A172 (cell line): ENCODE measurements at places on chromosomes 6 and 20. TPM values are rescaled to one million over a fixed set of nuclear protein-coding genes. Genes with fewer than 3 reads are reported as not detected.
A peak's percentile ranks its signal among the peaks of the same experiment; 100 is the strongest.

CBLN4 gene
- not detected in 2 replicates for total RNA-seq

CFAP206 gene
- 0.43 and 0.71 TPM in 2 replicates for total RNA-seq

UQCC2 gene
- total RNA-seq, result 46.1 and 70.3 TPM in 2 replicates

RAB32 gene
- 138 and 189 TPM in 2 replicates for total RNA-seq

PACSIN1 gene
- 0.31 TPM in 1 of 2 replicates, not detected in the other for total RNA-seq

HSPA1L gene
- total RNA-seq, result 1.4 and 3.0 TPM in 2 replicates

ALDH5A1 gene
- 2.2 and 5.1 TPM in 2 replicates for total RNA-seq

SMIM28 gene
- total RNA-seq, result not detected in 2 replicates

COL9A3 gene
- 1.9 and 2.8 TPM in 2 replicates for total RNA-seq

EEF1A1 gene
- 8,683 and 8,714 TPM in 2 replicates for total RNA-seq

SPATA2 gene
- 3.4 and 4.5 TPM in 2 replicates for total RNA-seq

DNA sequence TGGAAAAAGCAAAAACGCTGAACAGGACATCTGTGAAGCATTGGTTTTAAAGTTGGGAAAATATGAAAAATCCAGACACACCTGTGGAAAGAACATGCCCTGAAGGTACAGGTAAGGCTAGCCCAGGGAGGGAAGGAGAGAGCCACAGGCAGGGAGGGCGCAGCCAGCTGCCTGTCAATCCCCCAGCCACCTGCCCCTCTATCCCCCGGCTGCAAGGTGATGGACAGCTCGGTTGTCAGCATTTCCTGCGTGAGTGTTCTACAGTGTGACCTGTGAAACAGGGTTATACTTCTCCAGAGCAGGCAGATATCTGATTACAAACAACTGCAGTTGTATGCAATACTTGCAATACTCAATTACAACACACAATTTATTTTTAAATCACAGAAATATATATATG lies 358.1 kb downstream of the SMOC2 start:
- no peak for DNase-seq

GRCh38 chr20:49572857-49573256 lies 4.9 kb upstream of the PTGIS start:
- no peak for DNase-seq

GRCh38 chr6:128406453-128406852 lies 113.9 kb downstream of the PTPRK start:
- DNase-seq, result no peak

GRCh38 chr20:50220093-50220893 lies 29.7 kb downstream of the CEBPB start:
- no peak for DNase-seq

DNA sequence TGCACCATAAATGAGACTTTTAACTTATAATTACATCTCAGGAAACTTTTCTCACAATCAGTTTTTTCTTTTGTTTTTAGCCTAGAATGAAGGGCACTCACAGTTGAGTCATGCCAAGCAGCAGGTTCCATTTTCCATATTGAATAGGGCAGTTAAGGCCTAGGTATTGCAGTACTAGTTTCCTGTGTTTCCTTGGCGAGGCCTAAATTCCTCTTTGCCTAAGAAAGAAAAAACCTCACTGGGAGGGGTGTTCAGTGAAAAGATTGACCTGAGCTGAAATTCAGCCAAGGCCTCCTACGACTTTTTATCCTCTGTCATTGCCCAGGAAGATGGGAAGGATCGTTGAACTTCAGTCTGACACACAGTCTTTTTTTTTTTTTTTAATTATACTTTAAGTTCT lies 85.5 kb downstream of the IMPG1 start:
- no peak for DNase-seq

- DNase-seq, result no peak
Observed at GRCh38 chr6:142821860-142822259, 123.1 kb downstream of the HIVEP2 start.

DNA sequence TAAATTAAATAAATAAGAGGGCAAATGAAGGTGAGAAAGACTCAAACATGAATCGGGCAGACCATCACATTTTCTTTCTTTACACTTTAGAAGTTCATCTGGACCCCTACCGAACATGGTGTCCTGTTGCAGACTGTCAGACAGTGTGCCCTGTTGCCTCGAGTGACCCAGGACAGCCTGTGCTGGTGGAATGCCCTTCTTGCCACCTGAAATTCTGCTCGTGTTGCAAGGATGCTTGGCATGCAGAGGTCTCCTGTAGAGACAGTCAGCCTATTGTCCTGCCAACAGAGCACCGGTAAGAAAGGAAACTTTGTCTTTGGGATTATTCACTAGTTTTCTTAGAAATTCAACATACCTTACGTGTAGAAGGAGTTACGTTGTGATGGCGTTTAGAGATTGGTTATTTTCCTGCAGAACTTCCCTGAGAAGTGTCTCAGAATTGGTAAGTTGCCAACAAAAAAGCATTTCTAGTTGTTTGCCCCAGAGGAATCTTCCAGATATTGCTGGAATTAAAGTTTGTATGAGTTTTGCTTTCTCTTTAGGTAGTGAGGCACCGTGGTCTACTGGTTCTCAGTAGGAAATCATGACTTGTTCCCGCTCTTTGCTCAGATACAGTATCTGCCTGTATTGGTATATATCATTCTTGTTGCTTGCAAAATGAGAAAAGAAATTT lies 70.1 kb downstream of the RNF144B start:
- no peak for DNase-seq

- DNase-seq, result no peak
Observed at GRCh38 chr6:136059308-136059707, 190.8 kb downstream of the MTFR2 start.

DNA sequence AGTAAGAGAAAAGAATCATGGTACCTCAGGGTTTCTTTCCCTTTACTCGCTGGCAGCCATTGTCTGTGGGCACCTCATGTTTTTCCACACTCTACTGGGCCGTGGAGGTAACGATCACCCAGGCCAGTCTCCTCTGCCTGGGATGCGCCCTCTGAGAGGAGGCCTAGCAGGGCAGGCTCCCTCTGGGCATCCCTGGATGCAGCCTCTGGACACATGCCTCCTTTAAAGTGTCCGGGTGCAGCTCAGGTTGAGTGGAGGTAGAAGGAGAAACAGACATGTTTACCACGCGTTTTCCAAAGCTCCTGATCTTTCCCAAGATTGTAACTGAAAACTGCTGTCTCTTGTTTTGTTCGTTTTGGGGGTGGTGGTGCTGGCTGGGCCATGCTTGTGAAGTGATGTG lies 13.8 kb upstream of the NPEPL1 start:
- DNase-seq, result no peak

GRCh38 chr20:23147964-23148730 lies 62.0 kb upstream of the CD93 start:
- DNase-seq, result peak; percentile 87

- DNase-seq, result peak; percentile 3
Observed at GRCh38 chr6:82712826-82713225, 349.2 kb downstream of the TPBG start.

- DNase-seq, result no peak
Observed at GRCh38 chr6:90730151-90730673, 143.3 kb upstream of the MAP3K7 start.

GRCh38 chr6:15493437-15494168 lies 169.2 kb downstream of the DTNBP1 start:
- DNase-seq, result peak; percentile 16

GRCh38 chr6:122651031-122651430 lies 40.8 kb downstream of the PKIB start:
- DNase-seq, result no peak

DNA sequence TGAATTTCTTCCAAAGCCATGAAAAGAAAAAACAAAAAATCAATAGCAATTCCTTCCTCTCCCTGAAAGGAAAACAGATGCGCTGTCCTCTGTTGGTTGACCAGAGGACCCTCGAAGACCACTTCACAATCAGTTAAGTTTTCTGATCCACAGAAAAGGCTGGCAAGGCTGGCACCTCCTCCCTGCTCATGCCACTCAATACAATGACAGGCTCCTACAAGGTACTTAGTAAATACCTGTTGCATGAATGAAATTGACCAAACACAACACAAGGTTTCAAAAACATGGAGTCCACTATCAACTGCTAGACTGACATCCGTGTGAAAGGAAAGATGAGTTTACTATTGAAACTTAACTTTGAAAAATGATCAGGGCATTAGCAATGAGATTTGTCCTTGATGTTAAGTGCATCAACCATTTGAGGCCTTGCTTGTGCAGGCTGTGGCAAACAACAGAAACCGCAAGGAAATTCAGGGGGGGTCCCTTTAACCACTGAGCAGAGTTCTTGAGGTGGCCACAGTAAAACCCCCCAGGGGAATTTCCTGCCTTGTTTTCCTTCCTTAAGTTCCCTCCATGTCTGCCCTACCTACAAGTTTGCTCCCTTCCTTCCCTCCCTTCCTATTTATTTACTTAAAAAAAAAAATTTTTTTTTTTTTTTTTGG lies 27.9 kb upstream of the RTF2 start:
- DNase-seq, result no peak

- DNase-seq, result no peak
Observed at GRCh38 chr6:4884646-4885340, 108.6 kb downstream of the CDYL start.

GRCh38 chr20:19961293-19961692 lies 55.9 kb upstream of the NAA20 start:
- DNase-seq, result no peak

DNA sequence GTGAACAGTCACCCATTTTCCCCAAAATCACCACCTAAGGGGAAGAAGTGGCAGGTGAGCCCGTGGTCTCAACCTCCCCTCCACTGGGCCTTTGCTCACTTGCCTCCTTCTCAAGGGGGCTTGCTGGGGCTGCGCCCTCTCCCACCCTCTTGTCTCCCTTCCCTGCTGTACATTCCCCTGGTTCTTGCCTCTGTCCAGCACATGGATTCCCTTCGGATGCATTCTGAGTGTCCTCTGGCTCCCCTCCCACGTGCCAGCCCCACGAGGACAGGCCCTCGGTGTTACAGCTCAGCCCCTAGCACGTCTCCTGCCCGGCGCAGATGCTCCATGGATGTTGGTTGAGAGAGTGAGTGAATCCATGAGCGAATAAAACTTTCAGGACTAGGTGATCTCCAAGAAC lies 367.8 kb upstream of the SULF2 start:
- DNase-seq, result no peak

DNA sequence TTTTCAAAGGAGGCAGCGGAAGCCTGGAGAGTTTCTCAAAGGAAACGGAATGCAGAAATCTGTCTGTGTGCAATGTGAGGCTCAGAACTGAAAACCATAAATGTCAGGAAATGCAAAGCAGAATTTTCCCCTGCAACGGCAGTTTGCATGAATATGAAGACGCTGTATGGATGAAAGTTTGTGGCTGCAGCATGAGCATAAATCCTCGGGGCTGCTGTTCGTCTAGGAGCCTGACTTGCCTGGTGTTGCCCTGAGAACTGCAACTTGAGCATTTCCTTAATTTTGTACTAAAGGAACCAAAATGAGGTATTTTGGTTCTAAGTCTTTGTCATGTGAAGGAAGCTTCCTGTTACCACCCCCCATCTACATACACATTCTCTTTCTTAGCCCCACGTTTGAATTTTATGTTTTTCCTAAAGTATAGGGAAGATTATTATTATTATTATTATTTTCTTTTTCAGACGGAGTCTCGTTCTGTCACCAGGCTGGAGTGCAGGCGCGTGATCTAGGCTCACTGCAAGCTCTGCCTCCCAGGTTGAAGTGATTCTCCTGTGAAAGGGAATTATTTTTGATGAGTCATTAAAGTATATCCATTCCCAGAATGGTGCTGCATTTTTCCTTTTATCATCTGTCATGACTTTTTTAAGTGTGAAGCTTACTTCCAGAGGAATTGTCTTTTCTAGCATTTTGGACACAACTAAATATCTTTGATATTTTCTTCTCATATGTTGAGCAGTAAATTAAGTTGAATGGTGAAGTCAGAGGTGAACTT lies 33.1 kb downstream of the MTHFD1L start:
- peak; percentile 74 for DNase-seq

DNA sequence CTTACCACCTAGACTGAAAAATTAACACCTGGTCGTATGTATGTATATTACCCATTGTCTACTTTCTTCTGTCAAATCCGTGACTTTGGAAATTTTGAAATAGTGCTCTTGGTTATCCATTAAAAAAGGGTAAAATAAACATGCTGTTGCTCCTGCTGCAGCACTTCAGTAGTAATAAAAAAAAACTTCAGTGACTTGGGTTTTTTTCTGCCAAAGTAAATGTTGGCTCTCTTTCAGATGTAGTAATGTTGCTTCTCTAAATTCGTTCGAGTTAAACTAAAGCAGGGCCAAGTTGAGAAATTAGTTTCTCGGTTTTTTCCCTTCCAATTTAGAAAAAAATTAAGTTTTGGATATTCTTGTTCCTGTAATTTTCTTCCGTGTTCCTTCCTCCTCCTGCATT lies 34.2 kb downstream of the JARID2 start:
- no peak for DNase-seq
